Stimulated activated CD8-positive, alpha-beta memory T cell treated with anti-CD3 and anti-CD28 coated beads, Interleukin-2, amount 100 ng/mL, for 1 hour (primary cell): ENCODE measurements at places on chromosomes 1 and 21.

DNA sequence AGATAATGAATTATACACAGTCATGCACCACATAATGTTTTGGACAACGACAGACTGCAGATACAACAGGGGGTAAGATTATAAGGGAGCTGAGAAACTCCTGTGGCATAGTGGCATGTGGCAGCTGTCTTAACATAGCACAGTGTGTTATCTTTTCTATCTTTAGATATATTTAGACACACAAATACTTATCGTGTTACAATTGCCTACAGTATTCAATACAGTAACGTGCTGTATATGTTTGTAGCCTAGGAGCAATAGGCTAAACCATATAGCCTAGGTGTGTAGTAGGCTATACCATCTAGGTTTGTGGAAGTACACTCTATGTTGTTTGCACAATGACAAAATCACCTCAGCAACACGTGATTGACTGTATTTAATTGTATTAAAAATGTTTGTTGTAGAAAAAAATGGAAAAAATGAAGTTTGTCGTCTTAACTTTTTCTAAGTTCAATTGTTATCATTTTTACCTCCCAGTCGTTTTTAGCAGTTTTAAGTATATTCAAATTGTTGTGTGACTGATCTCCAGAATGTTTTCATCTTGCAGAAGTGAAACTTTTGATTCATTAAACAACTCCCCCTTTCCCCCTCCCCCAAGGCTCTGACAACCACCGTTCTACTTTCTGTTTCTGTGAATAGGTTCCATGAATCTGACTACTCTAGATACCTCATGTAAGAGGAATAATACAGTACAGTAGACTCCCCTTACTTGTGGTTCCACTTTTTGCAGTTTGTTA, 351.0 kb upstream of the B3GALT2 start:
- no peak for DNase-seq

DNA sequence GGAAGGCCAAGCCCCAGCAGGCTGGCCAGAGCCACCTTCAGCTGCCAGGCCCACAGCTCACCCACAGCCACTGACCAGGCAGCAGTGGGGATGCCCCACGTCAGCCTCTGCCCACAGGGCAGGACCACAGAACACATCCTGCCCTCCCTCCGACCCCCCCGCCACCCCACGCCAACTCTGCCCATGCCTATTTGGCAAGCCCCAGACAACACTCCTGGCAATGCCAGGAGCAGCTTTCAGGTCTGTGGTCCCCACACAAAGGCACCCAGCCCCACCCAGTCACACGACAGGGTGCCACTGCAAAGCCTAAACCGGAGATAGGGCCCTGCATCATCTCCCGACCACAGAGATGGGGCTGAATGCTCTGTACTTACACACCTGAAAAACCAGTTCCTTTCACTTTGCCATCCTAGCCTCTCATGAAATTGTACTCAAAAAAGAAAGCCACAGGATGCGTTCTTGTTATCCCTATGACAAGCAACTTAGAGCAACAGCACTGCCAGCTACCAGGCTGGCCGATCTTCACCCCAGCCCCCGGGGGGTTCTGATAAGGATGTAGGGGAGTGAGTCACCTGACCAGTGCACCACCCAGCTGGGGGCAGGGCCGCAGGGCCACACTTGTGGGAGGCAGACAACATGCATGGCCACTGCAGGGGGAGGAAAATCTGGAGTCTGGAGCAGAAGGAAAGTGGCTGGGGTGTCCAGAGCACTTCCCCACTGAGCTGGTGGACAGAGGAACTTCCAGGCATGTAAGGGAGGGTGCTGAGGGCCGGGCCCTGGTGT, 36.2 kb downstream of the UBE2G2 start:
- peak; percentile 2 for DNase-seq

GRCh38 chr1:240515505-240515904, 96.5 kb downstream of the GREM2 start:
- no peak for DNase-seq

- DNase-seq, result no peak
These were observed 5.0 kb upstream of the EFNA3 start for GRCh38 chr1:155073377-155074242.

DNA sequence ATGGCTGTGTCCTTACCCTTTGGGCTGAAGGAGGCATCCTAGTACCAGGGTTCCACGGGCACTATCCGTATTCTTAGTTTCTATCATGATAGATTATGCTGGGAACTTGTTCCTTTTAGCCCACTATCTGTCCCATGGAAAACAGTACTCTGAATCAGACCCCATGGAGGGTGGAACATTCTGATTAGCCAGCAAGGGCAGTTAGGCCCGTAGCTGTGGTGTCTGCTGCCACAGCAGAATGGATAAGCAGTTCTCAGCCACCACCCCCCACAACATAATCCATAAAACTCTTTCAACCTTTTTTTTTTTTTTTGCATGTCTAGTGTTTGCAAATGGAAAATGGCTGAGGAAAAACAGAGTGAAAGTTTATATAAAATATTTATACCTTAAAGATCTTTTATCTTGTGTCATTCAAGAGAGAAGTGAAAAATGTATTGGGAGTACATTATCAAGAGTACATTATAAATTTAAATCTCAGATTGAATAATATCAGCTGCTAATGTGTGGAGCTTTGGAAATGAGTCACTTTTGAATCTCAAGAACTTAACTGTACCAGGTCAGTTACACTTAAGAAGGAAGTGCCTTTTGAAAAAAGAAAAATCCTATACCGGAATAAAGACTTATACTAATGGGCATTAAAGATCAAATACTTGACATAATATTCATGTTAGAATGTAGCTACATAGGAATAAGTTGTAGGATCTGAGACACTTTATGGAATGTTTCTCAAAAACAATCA, 80.3 kb downstream of the NFIA start:
- DNase-seq, result no peak

DNA sequence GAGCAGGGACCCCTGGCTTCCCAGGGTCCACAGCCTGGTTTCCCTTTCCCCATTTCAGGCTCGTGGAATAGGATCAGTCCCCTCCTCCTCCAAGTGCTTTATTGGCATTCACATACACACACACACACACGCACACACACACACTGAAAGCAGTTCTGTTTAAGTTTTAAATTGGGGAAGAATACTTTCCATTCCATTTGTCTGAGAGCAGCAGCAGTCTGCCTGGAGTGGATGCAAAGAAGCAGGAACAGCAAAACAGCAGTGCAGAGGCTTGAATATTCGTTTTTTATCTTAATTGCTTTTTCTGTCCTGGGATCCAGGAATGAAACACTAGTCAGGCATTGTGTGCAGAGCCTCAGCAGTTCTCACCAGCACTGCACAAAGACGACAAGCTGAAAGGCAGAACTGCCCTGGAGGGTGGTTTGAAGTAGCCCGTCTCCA, 7.1 kb downstream of the CYB561D1 start:
- no peak for DNase-seq

GRCh38 chr1:160162931-160163330, 11.5 kb downstream of the ATP1A4 start:
- DNase-seq, result no peak

- DNase-seq, result no peak
These were observed 129.8 kb upstream of the DAB1 start for GRCh38 chr1:57553666-57554065.

GRCh38 chr1:41791667-41792484, 126.8 kb downstream of the HIVEP3 start:
- no peak for DNase-seq

- DNase-seq, result no peak
These were observed 10.8 kb upstream of the COG2 start for GRCh38 chr1:230631477-230631876.

GRCh38 chr1:26019641-26020315, 1.8 kb upstream of the EXTL1 start:
- DNase-seq, result no peak

- no peak for DNase-seq
These were observed 8.1 kb upstream of the PRELP start for GRCh38 chr1:203467550-203467921.

GRCh38 chr1:87556326-87556725, 227.6 kb downstream of the LMO4 start:
- no peak for DNase-seq

- DNase-seq, result no peak
These were observed 65.7 kb upstream of the SYT6 start for GRCh38 chr1:114219172-114219868.

DNA sequence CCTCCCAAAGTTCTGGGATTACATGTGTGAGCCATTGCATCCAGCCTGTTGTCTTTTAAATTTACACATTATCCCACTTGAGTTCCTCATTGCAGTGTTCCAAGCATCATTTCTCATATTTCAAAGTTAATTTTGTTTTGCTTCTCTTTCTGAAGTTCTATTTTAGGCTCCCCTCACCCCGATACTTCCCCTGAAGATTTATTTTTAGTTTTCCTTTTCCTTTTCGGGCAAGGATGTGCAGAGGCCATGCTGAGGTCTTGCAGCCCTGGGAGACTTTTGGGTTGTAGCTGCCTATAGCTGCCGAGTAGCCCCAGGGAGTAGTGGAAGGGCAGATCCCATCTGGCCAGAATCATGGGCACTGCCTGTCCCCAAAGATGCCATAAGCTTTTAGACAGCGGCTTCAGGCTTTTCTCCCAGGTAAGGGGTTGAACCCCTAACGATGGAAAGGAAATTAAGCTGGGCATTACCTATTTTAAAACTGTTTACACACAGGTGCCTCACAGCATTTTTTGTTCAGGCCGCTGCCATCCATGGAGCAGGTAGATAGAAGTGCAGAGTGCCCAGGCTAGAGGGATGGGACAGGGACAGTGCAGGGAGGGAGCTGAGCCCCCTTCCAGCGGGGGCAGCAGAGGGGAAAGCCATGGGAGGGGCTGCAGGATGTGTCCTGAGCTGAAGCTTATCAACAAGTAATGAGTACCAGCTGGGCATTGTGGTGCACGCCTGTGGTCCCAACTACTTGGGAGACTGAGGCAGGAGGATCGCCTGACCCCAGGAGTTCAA, 15.9 kb downstream of the PSEN2 start:
- DNase-seq, result no peak

DNA sequence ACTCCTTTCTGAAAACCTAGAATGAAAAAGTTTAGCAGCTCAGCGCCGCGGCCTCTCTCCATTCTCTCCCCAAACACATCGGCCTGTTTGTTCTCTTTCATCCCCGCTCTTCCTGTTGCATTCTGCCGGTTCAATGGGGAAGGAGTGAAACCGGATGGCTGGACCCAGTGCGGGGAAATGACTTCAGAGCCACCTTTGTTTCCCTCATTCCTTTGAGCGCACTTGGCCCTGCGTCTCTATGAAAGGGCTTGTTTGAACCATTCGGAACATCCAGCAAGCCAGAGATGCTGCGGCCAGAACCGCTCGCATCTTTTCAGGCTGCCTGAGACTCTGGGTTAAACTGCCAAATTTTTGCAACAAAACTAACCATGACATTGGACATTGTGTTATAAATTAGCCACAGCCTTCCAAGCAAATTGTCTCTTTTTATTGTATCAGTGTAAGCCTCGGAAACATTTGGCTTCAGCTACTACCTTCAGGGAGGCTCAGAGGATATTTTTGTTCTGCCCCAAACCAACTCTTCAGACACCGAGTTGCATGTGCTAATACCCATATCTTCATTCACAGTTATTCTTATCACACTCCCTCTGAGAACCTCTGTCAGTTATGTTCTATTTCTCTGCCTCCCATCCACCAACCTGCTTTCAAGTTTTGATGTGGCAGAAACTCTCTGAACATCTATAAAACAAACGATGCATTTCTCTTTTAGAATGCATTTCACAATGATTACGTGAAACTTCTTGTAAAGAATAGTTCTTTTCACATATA, 5.1 kb upstream of the OLIG1 start:
- no peak for DNase-seq

DNA sequence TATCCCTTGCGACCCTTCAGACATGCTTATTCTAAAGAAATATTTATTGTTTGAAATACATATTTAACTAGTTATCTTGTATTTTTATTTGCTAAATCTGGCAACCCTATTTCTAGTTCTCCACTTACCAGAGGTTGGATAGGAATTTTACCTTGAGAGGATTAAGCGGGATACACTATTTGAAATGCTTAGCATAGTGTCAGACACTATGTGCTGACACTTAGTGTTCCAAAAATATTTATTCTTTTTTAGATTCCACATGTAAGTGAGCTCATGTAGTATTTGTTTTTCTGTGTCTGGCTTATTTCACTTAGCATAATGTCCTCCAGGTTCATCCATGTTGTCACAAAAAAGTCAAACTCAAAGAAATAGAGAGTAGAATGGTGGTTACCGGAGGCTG, 78.7 kb downstream of the NTMT2 start:
- no peak for DNase-seq

GRCh38 chr21:14869984-14870852, 194.6 kb downstream of the NRIP1 start:
- DNase-seq, result no peak

DNA sequence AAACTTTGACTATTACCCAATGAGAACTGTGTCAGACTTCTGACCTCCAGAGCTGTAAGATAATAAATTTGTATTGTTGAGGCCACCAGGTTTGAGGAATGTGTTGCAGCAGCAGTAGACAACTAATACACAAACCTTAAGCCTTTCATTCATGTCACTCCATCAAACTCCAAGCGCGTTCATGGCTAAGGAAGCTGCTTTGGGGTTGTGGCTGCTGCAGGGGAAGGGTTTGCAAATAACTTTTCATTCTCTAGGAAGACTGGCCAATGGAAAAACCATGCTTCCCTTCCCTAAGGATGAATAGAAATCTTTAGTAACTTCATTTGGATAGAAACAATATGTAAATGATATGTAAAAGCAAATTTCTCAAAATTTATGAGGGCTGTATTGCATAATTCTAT, 170.4 kb downstream of the RHOU start:
- no peak for DNase-seq

GRCh38 chr1:28602536-28603439, 10.7 kb downstream of the RAB42 start:
- DNase-seq, result no peak

DNA sequence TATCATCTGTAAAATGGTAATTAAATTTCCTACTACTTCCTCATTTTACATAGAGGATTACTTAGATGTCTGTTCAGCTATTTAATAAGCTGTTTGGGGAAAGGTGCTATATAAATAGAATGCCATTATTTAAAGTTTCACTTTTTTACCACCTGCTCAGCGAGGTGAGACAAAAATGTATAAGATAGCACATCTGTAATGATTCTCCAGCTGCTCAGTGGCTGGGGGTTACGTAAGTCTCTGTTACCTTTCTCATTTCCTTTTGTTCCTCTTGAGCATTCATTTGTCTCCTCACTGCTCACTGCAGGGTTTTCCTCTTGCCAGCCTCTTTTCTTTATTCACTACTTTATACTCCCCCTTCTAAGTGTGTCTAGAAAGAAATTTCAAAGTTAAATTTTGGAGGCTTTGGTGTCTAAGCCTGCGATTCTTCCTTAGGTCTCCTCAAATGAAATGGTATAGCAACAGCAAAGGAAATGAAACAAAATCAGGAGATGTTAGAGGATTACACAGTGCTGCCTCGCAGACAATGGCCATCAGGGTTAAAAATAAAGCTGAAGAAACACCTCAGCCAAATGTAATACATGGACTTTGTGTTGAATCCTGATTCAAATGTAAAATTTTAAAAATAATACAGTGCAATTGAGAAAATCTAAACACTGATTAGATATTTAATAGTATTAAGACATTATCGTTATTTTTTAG, 6.8 kb downstream of the RGS8 start:
- DNase-seq, result no peak

DNA sequence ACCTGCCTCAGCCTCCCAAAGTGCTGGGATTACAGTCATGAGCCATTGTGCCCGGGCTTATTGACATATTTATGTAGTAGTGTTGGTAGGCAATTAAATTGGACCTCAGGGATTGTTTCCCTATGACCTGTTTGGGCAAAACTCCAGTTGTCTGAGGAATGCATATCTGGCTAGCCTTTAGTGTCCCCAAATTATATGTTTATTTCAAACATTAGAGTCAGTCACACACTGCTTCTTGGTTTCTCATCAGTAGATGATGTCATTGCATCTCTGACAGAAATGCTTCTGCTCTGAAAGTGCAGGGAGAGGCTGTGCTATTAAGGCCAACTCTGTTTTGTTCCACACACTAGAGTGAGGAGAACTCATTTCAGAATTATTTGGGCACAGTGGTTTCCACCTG, 12.5 kb downstream of the PIP5K1A start:
- no peak for DNase-seq
